ENCODE measurements at places on chromosomes 3 and 15.
A peak's percentile ranks its signal among the peaks of the same experiment; 100 is the strongest.

- DNase-seq, result no peak
Observed at GRCh38 chr15:73797366-73798158, 44.4 kb upstream of the INSYN1 start.

DNA sequence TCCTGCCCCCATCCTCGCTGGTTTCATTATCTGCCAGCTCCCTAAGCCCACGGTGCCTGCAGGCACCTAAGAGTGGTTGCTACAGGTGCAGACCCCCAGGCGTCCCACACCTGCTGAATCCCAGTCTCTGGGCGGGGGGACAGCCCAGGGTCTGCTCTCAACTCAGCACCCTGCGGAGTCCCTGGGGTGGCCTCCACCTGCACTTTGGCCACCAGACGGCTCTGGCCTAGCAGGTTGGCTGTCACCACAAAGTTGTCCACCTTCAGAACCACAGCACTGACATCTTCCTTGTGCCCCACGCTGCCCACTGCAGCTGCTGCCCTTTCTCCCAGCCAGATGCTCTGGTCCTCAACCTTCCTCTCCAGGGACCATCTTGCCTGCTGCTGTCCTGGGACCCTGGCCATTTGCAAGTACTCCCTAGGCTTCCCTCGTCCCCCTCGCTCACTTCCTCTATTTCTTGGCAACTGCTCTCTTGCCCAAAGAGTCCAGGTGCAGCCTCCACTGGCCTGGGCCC, 34.9 kb upstream of the SNRPA1 start:
- no peak for DNase-seq

DNA sequence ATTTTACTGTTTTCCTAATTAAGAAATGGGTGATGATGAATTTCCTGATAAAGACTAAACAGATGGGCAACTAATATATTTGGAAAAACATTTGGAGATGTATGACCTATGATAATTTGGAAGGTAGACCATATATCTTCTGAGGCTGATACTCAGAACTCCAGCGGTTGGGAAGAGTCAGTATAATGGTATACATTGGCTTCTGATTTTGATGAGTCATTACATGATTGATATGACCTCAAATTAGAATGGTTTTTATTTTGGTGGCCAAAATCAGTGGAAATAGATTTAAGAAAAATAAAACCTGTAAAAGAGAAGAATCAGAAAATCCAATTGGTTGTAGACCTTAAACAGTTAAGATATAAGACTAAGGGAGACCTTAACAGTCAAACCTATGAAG, 496.4 kb upstream of the ALCAM start:
- DNase-seq, result no peak

DNA sequence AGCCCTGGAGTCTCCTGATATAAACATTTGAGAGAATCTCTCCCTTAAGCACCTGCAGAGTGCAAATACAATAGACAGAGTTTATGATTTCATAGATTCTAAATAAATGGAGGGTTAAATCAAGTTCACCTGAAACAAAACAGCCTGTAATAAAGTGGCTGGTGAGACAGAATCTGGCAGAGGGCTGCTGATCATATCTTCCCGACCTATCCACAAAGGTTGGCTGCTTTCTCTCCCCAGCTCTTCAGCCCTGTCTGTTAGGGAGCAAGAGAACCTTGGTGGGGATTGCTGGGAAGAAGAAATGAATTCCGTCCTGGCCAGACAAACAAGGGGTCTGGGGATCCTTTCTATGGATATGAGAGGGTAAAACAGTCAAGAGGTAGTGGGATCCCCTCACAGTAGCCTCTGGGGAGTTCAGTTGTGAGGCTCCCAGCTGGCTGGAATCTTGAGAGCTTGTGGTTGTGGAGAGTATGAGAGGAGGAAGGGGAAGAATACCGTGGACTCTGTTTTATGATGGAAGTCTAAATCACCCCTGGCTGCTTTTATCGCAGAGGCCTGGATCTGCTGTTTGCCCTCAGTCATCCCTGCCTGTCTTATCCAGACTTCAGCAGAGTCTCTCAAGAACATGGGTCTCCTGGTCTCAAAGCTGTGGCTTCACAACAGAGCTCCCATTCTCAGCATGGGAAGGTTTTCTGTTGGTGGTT, 451.3 kb downstream of the NTRK3 start:
- DNase-seq, result no peak

DNA sequence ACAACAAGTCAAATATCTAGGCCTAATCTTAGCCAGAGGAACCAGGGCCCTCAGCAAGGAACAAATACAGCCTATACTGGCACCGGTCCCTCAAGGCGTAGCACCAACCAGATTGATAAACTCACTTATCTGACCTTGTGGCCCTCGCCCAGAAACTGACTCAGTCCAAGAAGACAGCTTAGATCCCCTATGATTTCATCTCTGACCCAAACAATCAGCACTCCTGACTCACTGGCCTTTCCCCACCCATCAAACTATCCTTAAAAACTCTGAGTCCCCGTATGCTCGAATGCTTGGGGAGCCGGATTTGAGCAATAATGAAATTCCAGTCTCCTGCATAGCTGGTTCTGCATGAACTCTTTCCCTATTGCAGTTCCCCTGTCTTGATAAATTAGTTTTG, 1.6 kb upstream of the SORD start:
- DNase-seq, result no peak

DNA sequence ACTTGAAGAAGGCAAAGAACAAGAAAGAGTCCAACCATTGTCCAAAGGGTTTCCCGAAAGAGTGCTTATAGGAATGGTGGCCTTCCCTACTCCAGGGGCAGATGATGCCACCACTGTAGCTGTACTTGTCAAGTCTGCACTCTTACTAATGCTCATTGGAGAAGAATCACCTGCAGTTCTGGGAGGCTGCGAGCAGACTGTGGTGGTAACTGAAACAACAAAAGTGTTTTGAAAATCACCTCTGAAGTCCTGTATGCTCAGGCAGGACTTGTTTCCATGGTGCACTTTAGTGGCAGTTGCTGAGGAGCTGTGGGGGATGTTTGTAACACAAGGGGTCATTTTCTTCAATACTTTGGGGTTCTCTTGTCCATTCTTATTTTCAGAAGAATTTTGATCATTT, 36.0 kb downstream of the USF3 start:
- DNase-seq, result no peak

GRCh38 chr3:167899093-167899492, 163.6 kb downstream of the SERPINI1 start:
- no peak for DNase-seq

DNA sequence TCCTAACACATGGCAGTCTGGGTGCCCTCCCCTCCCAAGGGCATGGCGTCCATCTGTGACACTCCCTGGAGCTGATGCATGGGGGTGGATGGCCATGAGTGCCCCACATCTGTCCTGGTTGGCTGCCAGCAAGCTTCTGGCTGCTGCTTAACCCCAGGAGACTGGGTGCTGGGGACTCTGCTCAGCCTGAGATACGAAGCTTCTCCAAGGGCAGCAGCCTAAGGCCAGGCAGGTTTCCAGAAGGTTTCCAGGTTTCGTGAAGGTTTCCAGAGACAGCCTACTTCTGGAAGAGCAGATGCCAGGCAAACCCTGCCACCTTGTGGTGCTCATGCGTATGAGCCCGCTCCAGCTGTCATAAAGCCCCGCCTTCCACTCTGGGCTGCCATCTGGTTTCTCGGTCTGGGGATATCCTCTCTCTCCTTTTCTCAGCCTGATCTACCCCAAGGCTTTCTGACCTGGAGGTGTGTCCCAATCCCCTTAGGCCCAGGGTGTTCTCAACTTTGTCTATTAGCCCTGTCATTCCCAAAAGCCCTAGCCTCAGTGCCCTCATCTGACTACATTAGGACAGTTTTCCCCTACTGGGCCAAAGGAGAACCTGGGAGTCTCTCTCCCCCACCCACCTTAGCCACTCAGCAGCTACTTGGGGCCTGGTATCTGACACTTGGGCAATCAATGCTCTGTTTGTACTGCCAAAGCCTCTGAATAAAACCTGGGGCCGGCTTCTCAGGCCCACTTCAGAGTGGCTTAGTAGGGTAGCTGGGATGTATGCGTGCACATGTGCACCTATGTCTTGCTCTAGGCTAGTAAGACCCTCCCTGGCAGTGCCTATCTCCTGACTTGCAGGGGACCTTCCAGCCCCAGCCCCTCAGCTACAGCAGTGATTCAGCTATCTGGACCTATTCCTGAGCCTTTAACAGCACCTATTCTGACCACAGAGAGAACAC, 12.0 kb downstream of the MRPL46 start:
- DNase-seq, result no peak

DNA sequence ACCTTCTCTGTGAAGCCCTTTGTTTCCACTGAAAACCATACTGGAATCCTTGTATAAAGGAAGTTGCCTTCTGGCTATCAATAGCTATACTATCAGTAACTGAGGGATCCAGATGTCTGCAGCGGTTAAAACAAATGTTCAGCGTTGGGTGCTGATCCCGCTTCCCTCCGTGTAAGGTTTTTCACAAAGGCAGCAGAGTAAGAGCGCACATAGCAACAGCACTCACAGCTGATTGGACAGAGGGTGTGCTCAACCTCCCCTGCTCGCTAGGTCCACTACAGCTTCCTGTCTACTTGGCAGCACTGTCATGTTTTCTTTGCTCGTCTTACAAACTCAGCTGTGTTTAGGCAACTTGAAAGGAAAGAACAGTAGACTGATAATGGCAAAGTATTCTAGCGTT, 27.3 kb downstream of the ATOSA start:
- no peak for DNase-seq

GRCh38 chr15:99059010-99059981, 45.6 kb upstream of the SYNM start:
- DNase-seq, result peak; percentile 69

DNA sequence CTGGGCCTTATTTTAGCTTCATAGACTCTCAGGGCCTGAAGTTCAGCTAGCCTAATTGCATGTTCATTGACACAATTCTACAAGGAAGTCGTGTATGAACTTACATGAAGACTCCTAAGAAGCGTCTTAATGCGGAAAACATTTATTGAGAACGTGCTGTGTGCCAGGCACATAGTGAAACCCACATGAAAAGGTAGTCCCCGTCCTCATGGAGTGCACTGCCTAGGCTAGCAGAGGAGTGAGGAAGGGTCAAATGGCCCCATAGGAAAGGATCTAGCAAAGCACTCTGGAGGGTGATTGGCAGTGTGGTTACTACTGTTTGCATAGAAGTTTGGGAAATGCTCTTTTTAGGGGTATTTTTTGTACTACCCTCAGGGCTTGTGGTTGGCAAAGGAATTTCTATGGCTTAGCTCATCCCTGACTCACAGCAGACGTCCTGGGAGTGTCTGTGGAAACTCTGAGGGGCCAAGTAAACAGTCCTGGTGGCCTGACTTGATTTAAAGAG, 854 bp upstream of the NPTN start:
- no peak for DNase-seq

All from GM12892 (cell line).